ENCODE measurements at places on chromosomes 16 and 17. TPM values are rescaled to one million over a fixed set of nuclear protein-coding genes. Genes with fewer than 3 reads are reported as not detected.

The SPATA33 gene
- 3.9 TPM for total RNA-seq

The ALOX12B gene
- not detected for total RNA-seq

The ZNF597 gene
- 6.2 TPM for total RNA-seq

The NUDT7 gene
- 14.6 TPM for total RNA-seq

The CMTM2 gene
- 1.7 TPM for total RNA-seq

The TMEM101 gene
- total RNA-seq: 24.4 TPM

The KRT222 gene
- 0.63 TPM for total RNA-seq

The SMTNL2 gene
- 2.6 TPM for total RNA-seq

The RABEP2 gene
- total RNA-seq: 62.0 TPM

The RAP1GAP2 gene
- 10.0 TPM for total RNA-seq

The CTRB2 gene
- total RNA-seq: 12.5 TPM

DNA sequence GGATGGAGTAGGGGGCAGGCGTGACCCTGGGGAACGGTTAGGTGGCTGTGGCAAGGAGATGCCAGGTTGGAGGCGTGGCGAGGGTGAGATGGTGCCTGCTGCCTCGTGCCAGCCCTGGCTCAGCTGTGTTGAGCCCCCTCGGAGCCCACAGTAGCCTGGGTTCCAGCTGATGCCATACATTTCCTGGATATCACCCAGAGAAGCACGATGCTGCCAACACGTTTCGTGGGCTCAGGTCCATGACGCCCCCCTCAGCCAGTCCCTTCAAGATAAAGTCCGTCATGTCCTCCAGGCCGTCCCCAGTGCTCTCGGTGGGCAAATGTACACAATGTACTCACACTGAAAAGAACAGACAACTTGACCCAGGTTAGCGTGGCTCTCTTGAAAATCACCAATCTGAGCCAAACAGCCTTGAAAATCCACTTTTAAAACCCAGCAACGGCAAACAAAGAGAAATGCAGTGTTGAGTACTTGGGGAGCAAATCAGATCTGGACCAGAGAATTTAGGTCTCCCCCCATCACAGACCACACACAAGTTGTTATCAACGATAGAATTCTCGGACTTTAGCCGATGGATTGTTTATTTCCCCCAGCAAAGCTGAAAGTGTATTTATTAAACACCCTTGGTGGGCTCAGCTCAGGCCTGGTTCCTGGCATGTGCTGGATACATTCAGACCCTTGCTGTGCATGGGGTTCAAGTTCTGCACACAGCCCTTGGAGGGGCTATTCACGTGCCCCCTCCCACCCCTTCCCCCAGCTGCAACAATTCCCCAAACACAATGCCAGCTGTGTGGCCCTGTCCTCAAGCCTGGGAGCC lies 102.8 kb upstream of the PLCG2 start:
- DNase-seq: no peak

GRCh38 chr17:58755269-58755576 lies 431 bp upstream of the PPM1E start:
- no peak for DNase-seq

- no peak for DNase-seq
Measured at GRCh38 chr17:27407916-27408864, 48.1 kb upstream of the KSR1 start.

DNA sequence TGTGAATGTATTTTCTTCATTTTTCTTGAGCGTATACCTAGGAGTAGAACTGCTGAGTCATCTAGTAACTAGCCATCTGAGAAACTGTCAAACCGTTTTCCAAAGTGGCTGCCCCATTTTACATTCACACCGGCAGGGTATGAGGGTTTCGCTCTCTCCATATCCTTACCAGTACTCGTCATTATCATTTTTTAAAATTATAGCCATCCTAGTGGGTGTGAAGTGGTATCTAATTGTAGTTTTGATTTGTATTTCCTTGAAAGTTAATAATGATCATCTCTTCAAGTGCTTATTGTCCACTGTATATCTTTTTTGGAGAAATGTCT lies 6.0 kb downstream of the RNF157 start:
- no peak for DNase-seq

- no peak for DNase-seq
Measured at GRCh38 chr17:65359016-65359415, 202.4 kb downstream of the AXIN2 start.

- DNase-seq: no peak
Measured at GRCh38 chr17:62892061-62892675, 73.9 kb upstream of the TANC2 start.

DNA sequence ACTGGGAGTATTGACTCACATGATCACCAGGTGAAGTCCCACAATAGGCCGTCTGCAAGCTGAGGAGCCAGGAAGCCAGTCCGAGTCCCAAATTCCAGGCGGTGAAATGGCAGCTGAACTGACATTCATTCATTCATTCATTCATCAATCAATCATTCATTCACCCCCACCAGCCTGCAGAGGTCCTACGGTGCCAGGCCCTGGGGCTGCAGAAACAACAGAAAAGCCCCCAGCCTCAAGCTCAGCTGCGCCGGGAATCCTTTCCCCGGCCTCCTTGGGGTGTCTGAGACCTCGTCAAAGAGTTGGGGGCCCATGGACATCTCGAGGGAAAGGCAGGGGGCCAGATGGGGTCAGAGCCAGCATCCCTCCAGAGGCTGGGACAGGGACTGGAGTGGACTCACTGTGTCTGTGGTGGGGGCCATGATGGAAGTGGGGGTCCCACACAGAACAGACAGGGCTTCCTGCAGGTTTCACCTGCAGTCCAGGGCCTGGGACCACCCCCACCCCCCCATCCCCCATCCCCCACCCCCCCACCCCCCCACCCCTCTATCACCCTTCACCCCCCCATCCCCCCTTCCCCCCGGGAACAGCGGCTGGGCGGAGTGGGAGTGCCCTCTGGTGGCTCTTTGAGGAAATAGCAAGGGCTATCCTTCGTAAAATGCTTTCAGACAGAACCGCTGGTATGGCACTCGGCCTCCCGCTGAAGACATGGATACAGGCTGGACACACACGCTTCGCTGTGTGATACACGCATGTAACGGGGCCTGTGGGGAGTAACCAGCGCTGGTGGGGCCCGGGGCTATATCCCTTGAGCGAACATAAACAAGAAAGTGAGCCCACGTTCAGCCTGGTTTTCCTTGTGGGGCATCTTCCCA lies 8.5 kb upstream of the ZC3H18 start:
- no peak for DNase-seq

DNA sequence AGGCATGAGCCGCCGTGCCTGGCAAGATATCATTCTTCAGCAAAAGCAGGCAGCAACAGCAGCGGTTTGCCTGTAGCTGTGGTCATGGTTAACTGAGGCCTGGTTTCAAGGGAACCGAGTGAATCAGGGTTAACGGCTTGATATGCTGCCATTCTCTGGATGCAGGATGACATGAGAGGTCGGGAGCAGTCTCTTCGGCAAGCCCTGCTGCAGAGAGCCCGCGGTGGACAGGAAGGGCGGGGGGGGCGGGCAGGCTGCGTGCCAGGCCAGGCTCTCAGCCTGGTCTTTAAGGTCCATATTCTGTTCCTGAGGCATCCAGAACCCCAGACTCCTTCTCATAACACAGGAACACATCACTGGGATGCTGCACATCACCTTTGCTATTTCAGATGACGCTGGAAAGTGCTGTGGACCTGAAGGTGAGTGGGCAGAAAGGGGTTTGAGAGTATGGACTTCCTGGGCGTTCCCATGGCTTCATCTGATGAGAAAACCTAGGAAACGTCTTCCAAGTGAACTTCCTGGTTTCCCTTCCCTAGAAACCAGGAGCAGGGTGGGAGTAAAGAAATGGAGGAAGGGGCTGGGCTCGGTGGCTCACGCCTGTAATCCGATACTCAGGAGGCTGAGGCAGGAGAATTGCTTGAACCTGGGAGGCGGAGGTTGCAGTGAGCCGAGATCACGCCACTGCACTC lies 165.6 kb upstream of the RPH3AL start:
- DNase-seq: no peak

DNA sequence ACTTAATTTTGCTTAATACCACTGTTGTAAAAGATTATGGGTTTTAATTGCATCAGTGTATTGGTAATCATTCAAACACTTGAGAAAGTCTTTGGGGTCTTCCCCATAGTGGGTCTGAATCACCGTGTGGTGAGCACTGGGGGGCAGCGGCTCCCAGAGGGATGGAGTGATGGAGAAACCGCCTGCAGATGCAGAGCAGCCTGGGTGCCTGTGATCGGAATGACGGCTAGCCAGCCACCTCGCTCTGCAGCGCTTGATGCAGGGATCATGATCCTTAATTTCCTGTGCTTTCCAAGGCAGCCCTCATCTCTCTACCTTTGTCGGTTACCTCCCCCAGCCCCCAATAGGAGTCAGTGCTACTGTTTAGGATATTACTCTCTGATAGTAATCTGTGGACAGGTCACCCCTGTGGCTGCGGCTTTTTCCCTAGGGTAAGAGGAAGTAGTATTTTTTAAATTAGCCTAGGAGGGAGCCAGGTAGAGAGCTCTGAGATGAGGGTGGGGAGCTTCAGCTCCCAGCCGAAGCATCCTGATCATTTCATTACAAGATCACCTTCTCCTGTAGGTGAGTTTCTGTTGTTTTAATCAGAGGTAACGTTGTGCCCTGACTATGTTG lies 135.6 kb downstream of the MSI2 start:
- DNase-seq: no peak

- no peak for DNase-seq
Measured at GRCh38 chr16:10228779-10229178, 46.6 kb upstream of the GRIN2A start.

DNA sequence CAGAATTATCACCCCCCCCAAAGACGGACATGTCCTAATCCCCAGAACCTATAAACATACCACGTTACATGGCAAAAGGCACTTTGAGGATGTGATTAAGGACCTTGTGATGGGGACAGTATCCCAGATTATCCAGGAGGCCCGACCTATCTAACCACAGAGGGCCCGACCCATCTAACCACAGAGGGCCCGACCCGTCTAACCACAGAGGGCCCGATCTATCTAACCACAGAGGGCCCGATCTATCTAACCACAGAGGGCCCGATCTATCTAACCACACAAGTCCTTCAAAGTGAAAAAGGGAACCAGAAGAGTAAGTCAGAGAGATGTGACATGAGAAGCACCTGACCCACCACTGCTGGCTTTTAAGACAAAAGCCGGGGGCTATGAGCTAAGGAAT lies 56.8 kb downstream of the ANKFY1 start:
- no peak for DNase-seq

DNA sequence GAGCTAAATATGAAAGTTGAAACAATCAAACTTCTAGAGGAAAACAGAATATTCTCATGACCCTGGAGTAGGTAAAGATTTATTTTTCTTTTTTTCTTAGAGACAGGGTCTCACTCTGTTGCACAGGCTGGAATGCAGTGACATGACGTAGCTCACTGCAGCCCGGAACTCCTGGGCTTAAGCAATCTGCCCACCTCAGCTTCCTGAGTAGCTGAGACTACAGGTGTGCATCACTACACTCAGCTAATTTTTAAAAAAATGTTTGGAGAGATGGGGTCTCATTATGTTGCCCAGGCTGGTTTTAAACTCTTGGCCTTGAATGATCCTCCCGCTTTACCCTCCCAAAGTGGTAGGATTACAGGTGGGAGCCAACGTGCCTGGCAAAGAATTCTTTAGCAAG lies 15.5 kb downstream of the IKZF3 start:
- no peak for DNase-seq

DNA sequence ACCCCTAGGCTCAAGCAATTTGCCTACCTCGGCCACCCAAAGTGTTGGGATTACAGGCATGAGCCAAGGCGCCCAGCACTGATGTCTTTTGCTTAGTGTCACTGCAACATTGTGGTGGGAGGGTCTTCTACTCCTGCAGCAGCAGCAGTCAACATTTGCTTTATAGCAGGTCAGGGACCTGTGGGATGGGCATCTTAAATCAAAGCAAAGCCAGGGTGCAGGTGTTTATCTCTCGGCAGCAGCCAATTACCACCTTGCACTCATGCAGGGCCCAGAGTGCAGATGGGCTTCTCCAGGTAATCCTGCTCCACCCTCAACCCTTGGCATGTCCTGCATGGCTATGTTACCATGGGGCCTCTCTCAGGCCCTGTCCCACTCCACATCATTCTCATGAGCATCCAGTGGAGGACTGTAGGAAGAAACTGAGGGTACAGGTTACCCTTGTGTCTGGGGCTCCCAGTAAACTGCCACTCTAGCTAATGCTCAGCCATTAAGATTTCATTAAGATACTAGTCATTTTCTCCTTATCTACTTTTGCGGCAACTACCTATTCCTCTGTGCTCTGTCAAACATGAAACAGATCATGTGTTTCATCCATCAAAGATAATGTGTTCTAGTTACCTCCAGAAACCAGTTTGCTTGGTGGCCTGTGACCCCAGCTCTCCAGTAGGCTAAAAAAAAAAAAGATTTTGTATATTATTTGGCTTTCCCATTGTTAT lies 16.8 kb downstream of the ADGRG5 start:
- DNase-seq: no peak

DNA sequence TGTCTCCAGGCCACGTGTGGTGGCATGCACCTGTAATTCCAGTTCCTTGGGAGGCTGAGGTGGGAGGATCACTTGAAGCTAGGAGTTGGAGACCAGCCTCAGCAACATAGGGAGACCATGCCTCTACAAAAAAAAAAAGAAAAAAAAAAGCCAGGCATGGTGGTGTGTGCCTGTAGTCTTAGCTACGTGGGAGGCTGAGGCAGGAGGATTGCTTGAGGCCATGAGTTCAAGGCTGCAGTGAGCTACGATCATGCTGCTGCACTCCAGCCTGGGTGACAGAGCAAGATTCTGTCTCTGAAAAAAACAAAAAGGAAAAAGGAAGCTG lies 103.9 kb downstream of the CMIP start:
- no peak for DNase-seq

DNA sequence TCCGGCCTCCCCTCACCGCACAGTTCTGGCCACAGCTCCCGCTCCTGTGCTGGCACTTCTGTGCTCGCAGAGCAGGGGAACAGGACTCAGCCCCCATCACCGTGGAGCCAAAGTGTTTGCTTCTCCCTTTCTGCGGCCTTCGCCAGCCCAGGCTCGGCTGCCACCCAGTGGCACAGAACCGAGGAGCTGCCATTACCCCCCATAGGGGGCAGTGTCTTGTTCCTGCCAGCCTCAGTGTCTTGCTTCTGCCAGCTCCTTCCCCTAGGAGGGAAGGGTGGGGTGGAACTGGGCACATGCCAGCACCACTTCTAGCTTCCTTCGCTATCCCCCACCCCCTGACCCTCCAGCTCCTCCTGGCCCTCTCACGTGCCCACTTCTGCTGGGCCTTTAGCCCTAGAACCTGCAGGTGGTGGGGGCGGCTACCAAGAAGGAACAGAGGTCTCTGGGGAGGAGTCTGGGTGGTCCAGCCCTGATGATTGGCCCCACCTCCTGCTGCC lies 645 bp upstream of the ELMO3 start:
- DNase-seq: no peak

DNA sequence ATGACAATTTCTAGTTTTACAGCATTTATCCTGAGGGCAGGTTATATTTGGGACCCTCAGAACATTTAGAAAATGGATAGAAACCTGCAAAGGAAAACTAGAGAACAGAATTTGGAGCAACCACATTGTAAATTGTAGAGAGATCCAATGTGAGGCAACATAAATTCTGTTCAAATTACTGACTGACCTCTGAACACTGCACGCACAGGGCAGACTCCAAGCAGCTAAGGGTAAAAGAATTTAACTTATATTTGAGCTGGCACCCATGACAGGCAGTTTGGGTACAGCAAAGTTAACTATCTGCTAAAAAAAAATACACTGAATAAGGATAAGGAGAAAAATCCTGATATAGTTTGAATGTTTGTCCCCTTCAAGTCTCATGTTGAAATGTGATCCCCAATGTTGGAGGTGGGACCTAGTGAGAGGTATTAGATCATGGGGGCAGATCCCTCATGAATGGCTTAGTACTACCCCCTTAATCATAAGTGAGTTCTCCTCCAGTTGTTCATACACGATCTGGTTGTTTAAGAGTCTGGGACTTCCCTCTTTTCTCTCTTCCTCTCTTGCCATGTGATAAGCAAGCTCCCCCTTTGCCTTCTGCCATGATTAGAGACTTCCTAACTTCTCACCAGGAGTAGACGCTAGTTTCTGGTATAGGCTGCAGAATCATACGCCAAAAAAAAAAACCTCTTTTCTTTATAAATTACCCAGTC lies 75.7 kb downstream of the FBXL20 start:
- no peak for DNase-seq
